ENCODE measurements at places on chromosomes 7 and 10. TPM values are rescaled to one million over a fixed set of nuclear protein-coding genes. Genes with fewer than 3 reads are reported as not detected.

DNA sequence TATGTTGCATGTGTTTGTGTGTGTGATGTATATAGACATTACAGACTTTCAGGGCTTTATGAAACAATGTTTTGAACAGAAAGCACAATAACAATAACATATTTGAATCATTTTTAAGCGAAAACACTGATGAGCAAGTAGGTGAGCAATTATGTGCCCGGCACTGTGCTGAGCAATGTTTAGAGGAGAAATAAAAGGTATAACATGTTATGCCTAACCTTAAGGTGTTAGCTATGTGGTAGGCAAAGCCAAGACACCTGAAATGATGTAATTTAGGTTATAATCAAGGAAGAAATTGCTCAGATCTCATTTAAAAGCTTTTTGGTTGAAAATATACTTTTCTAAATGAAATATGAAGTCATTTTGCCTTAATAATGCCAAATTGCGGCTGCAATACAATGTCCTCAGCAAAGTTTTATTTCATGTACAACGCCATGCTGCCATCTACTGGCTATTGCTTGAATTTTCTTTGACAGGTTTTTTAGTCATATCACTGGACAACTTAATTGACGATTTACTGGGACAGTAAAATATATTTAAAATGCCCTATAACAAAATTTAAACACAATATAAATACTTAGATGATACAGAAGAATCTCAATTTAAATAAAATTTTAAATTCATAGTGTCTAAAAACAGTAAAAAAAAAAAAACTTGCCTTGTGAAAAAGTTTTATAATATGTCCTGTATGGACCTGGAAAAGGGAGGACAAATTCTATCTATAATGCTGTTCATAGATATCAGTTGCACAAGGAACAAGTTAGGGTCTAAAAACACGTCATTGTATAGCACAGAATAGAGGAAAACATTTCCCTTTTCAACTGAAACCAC is 131.1 kb upstream of the CDK1 start:
- DNase-seq, result no peak

Gene NUDT1
- total RNA-seq, result 18.3 TPM

Gene UPF2
- 27.8 TPM for total RNA-seq

Gene NPFFR1
- not detected for total RNA-seq

DNA sequence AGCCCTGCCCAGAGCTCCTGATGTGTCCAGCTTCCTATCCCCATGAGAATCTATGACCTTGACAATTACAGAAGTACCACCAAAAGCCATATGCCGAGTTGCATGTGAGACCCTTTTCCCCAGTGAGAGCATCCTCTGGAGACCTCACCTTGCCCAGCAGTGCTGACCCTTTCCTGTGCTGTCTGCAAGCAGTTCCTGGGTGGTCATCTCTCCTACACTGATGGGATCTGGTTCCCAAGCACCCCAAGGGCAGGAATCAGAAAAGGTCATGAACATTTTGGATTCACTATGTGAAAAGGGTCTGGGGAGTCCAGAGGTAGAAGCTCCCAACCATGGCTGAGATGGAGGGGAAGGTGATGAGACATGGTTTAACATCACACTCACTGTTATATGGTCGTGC is 18.2 kb downstream of the SFTPD start:
- DNase-seq, result no peak

- DNase-seq, result no peak
Measured at GRCh38 chr7:116524609-116525297, at the start of gene CAV1. CAV1 (plus strand) TSS chr7:116525036; CDS start chr7:116525063, 27 bp downstream.

- no peak for DNase-seq
Measured at GRCh38 chr7:72042855-72043254, 369.3 kb downstream of the CALN1 start.

DNA sequence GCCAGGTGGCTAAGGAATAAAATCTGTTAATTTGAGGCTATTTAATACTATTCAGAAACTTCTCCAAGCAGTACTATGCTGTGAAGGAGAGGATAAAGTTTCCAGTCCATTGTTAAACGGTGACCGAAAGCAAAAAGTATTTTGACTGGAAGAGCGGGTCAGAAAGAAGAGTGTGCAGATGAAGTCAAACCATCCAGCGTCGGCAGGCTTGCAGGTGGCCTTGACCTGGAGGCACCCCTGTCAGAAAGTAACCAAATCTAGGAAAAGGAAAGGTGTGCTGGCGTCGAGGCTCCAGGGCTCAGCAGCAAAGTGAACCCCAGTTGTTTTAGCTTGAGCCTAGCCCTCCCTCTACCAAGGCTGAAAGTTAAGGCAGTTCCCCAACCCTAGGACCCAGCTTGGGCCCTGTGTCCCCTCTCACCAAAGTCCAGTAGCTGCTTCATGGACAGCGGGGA is 544 bp downstream of the PDK4 start:
- no peak for DNase-seq

GRCh38 chr10:106179430-106179829 is 985.1 kb downstream of the SORCS1 start:
- DNase-seq, result no peak

Gene SPAG6
- not detected for total RNA-seq

DNA sequence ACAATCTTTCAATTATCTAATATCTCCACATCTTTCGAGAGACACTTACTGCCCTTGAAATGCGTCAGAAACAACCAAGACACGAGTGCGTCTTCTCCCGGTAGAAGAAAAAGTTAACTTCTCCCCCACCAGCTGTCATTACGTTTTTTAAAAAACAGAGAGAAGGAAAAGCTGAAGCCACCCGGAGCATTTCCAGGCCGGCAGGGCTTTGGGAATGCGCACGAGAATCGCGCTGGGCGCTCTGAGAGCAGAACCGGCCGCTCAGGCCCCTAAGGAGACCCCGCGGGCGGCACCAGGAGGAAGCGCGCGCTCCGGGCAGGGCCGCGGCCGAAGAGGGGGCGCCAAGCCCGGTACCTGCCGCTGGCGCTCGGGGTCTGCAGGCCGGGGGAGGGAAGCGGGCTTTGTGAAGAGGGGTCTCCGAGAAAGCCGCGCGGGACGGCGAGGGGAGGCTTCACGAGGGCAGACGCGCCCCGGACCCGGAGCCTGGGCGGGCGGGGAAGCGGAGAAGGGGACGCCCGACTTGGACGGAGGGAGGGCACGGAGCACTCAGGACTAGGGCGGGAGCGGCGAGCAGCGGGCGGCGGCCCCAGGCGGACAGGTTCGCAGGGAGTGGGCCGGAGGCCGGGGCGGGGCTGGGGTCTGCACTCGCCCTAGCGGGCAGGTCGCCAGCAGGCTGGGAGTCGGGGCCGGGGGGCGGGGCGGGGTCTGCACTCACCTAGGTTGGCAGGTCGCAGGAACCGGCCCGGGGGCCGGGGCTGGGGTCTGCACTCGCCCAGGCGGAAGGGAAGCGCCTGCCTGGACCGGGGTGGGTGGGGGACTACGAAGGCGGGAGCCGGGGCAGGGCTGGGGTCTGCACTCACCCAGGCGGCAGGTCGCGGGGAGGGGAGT is 932 bp downstream of the ESYT2 start:
- DNase-seq, result peak; percentile 90

- DNase-seq, result no peak
Measured at GRCh38 chr7:2114052-2114451, 118.7 kb downstream of the MAD1L1 start.

GRCh38 chr10:95459446-95460045 is 101.6 kb downstream of the SORBS1 start:
- DNase-seq, result no peak

- DNase-seq, result no peak
Measured at GRCh38 chr7:135035252-135035651, 48.9 kb downstream of the AGBL3 start.

DNA sequence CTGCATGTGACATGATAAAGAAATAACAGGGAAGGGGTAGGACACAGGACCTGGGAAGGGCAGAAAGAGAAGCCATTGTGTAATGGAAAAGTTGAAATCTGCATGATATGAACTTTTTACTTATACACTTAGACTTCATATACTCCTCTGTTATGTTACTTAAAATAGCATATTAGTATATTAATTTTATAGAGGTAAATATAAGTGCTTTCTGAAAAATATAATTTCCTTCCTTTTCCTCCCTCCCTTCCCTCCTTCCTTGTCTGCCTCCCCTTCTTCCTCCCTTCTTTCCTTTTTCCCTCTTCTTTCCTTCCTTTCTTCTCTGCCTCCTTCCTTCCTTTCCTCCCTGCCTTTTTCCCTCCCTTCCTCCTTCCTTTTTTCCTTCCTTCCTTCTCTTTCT is 363.7 kb downstream of the CALN1 start:
- DNase-seq, result peak; percentile 21

- no peak for DNase-seq
Measured at GRCh38 chr10:45429790-45430189, 55.8 kb downstream of the ALOX5 start.

Gene CUBN
- total RNA-seq, result 4.6 TPM

Gene SPDYE5
- total RNA-seq, result not detected

GRCh38 chr7:84250452-84250851 is 55.9 kb upstream of the SEMA3A start:
- no peak for DNase-seq

Gene SORBS1
- 1,755 TPM for total RNA-seq

GRCh38 chr7:71661671-71662224 is 529.8 kb downstream of the GALNT17 start:
- no peak for DNase-seq

Gene C10orf88
- total RNA-seq, result 5.5 TPM

Gene LRCH4
- total RNA-seq, result 36.2 TPM

Gene GIMAP8
- 7.1 TPM for total RNA-seq

GRCh38 chr7:30932562-30932961 is 20.9 kb downstream of the AQP1 start:
- DNase-seq, result no peak

DNA sequence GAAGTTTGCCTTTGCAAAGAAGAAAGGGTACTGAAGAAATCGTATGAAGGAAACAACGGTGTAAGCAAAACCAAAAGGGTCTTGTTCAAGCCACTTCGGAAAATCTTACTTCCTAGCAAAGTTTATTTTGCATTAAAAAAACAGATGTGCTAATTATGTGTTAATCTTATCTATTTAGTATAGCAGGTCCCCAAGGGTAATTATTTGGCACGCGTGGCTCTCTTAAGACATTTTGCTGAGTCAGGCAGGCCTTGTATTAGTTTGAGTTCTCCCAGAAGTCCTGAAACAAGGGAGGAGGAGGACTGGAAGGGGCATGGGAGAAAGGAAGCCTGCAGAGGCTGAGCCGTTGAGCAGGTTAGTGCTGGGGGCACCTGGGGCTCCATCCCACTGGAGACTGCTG is 44.9 kb downstream of the TMEM178B start:
- DNase-seq, result no peak

DNA sequence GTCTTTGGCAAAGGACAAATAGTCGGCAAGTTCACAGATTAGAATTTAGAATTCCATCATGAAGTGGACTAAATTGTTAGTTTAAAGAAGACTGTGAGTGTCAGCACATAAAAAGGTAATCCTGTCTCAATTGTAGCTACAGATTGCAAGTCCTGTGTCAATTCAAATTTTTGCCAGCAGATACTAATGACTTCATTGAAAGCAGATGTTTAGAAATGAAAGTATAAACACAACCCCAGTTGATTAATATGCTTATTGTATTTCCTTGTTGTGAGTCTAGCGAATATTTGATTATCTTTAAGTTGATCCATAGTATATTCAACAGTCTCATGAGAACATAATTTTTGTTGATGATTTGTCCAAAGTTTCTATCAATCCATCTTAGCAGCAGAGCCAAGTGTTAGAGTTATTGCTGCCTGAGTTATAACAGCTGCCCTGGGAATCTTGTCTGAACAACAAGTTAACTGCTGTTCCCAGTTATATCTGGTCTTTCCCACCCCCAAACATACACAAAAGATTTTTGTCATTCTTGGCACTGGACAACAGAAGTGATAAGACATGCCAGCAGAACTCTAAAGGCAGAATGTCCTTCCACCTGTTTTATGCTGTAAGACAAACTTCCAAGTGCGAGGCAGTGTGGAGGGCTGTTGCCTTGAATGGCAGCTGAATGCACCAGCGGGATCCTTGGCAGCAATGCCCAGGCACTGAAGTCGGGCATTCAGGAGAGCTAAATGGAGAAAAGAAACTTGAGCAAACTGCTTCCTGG is 21.3 kb upstream of the HERPUD2 start:
- DNase-seq, result no peak

- DNase-seq, result no peak
Measured at GRCh38 chr7:101308245-101309085, 13.1 kb downstream of the IFT22 start.

GRCh38 chr10:22335173-22335933 is 9.9 kb upstream of the SPAG6 start:
- DNase-seq, result no peak

Gene PANK1
- total RNA-seq, result 4.8 TPM

Gene CNTNAP2
- 2.9 TPM for total RNA-seq

DNA sequence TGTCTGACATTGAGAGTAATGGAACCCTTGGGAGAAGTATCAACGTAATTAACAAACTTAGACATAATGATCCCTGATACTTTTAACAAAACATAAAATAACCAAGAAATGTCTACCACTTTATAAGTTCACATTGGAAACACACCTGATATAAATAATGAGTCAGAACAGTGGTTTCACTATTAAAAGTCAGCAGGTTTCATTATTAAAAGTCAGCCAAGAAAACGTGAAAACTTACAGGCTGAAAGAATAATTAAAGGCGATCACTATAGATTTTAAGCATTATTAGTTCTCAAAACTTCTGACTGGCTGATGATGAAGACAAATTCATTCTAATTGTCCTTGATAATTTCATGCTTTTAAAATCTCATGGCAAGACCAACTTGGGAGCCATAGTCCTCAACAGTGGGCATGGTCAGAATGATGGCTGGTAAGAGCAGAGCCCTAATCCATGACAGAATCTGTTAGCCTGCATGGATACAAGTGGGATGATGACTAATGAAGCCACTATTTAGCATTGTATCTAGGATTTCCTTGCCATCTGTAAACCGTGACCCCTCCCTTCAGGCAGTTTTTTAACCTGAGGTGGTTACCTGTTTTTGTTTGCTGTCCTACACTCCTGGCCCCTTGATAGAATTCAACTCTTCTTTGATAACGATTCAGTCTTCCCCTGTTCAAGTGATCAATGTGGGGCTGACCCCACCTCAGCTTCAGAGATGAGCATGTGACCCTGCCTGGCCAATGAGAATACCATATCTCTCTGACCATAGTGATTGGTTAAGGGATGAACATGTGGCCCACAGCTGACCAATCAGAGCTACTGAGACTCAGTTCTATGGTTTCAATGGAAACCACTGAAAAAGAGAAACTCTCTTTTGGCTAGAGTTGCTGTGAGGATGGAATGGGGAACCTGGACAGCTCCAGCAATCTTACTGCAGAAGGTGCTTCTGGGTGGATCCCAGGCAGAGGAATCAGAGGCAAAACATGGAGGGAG is 151.0 kb downstream of the PLPP4 start:
- peak; percentile 72 for DNase-seq

Gene CLRN3
- total RNA-seq, result not detected

GRCh38 chr10:113958631-113959382 is 84.9 kb upstream of the ADRB1 start:
- no peak for DNase-seq

- DNase-seq, result no peak
Measured at GRCh38 chr10:31116226-31116625, 84.6 kb upstream of the ZNF438 start.

DNA sequence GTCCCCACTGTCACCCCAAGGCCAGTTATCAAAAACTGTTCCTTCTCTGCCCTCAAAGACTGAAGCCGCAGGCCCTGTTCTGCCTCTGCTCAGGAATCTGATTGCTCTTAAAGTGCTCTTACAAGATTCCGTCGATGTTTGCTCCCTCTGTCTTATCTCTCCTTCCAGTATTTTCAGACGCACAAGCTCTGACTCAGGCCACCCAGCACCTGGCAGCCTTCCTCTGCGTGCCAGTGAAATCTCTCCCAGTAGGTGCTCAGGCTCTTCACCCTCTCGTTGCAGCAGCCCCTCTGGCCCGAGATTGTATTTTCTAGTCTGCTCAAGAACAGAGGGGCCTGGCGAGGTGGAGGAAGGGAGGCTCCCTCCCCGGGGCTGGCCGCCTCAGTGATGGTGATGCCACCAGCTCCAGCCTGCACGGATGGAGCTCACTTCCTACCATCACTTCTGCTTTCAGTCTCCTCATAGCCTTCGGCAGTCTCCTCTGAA is 276.2 kb downstream of the USP6NL start:
- DNase-seq, result no peak

Measured in esophagus muscularis mucosa (tissue), 4 donors.